ENCODE measurements at places on chromosomes 11 and 22.

DNA sequence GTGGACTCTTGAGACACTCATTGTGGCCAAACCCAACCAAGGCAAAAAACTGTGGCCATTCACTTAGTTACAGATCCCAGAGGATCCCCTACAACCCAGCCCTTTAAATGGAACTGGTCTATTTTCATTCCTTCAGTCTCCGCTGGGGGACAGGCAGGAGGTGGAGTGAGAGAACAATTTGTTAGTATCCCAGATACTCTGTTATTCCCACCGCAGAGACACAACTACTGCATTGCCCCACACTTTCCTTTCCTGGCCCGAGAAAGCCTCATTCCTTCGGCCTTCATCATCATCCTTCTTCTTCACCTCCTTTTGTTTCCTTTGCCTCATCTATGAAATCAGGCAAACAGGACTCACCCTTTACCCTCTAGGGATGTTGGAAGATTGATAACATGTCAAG is 191.1 kb downstream of the NTM start:
- no peak for DNase-seq

GRCh38 chr22:27099946-27100722 is 442.7 kb downstream of the MIAT start:
- DNase-seq = no peak

GRCh38 chr11:73218106-73218829 is at the start of gene P2RY2:
P2RY2 (plus strand) TSS chr11:73218281; CDS start chr11:73234160, 15,879 bp downstream.
- peak; percentile 29 for DNase-seq

DNA sequence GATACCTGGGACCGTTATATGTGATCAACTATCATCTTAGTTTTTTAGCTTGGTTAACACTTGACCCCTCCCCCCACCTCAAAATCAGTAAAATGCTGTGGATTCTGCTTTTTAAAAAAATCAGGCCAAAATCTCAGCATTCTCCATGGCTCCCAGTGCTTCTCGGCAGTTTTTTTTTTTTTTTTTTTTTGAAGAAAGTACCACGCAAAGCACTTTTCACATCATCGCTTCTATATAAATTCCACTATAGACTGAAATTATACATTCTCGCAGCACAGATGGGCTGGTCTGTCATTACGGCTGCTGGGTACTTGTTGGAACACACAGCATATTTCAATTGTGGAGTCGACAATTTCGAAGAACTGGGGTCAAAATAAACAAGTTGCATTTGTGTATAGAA is 67.7 kb upstream of the PPARA start:
- DNase-seq = no peak

- DNase-seq = no peak
Observed at GRCh38 chr11:132284048-132284447, 913.6 kb downstream of the NTM start.

GRCh38 chr11:60482361-60482760 is 10.2 kb upstream of the MS4A12 start:
- DNase-seq = no peak

DNA sequence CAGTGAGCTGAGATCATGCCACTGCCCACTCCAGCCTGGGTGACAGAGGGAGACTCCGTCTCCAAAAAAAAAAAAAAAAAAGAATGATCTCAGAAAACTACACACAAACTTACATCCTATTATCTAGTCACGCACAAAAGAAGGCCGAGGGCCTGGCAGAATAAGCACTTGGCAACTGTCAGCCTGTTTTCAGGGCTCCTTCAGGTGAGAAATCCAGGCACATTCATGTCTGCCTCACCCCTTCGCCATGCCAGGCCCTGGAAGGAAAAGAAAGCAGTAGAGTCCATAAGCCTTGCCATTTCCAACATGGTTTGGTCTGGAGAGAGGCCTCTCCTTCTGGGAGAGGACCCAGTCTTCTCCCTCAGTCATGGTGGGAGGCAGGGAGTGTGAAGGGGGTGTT is 30.9 kb downstream of the C11orf58 start:
- no peak for DNase-seq

DNA sequence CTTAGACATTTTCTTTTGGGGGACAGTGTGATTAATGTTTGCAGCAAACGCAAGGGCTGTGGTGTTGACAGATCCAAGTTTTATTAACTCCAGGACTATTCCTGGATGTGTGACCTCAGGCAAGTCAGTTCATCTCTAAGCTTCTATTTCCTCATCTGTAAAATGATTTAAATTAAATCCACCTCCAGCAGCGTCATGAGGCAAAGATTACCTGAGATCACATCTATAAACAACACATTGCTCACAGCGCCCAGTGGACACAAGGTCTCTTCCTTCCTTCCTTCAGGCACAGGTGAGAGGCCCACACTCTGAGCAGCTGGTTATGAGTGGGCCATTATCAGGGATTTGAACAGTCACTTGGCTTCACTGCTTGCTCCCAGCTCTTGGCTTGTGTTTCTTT is 111.2 kb upstream of the RASSF10 start:
- DNase-seq = no peak

DNA sequence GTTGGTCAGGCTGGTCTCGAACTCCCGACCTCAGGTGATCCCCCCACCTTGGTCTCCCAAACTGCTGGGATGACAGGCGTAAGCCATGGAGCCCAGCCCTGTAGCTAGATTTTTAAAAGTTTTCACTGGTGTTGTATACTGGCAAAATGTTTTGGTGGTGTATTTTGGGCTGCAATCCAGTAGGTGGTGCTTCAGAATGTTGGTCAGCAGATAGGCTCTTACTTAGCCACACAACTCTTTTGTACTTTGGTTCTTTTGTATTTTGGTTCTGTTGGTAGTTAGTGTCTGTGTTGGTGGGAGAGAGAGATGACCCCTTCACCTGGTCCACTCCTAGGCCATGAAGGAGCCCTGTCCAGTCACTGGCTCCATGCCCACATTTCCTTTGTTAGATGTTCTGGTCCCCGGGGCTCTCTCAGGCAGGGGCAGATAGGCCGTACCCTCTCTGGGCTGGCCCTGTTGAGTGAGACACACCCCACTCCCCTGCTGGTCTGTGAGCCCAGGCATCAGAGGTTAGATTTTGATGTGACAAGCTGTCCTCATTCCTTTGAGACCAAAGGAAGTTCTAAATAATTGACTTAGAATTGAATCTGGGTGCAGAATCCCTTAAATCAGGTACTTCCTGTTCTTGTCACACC is 123.8 kb downstream of the DDX10 start:
- DNase-seq = no peak

DNA sequence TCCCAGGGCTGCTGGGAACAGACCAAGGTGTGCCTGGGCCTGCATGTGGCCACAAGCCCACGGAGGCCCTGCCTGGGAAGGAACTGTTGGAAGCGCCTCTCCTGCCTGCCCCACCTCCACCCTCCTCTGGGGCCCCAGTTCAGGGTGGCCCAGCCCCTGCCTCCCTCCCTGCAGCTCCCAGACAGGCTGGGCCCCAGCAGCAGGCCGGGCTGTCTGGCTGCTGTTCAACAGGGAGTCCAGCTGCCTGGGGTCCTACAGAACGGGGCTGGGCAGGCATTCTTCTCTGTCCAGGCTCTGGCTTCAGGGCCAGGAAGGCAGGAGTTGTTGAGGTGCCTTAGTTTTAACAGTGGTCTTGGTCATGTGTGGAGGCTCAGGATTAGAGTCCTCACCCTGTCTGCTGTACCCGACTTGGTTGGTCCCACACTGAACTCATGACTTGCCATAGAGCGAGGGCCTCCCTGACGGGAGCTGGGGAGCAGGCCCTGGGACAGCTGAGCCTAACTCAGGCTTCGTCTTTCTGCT is 11.8 kb downstream of the PRDM11 start:
- no peak for DNase-seq

GRCh38 chr11:27933992-27934829 is 173.7 kb downstream of the KIF18A start:
- no peak for DNase-seq

- peak; percentile 83 for DNase-seq
Observed at GRCh38 chr11:66328302-66329144, 7.7 kb downstream of the RIN1 start.

DNA sequence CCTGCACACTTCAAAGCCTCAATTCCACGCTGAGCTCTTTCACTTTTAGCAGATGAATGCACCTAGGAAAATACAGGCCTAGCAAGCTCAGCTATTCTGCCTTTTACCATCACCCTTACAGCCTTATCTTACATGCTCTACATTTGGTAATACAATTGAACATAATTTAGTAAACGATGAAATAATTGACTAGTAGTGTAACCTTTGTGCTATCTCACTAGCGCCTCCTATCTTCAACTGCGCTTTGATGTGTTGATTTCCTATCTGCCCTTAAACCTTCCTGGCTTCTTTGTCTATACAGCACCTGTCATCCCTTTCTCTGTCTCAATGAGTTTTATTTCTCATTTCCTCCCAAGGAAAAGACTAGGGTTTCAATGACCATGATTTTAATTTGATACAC is 149.7 kb downstream of the LRRC4C start:
- no peak for DNase-seq

- DNase-seq = no peak
Observed at GRCh38 chr11:86940122-86940777, 14.9 kb downstream of the FZD4 start.

DNA sequence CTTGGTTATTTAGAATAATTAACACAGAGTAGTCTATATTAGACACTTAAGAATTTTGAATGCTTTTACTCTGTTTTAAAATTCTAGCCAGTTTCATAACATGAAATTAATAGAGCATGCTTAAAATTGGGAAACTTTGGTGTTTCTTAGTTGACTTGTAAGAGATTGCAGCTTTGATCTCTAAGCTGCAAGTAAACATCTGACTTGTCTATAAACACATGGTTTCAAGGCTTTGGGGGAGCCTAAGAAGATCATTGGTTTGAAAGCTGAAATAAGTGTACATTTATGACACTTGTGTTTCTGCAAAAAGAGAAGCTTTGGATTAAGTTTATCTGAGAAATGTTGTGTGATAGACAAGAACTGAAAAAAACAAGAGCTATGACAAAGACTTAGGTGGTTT is 37.8 kb downstream of the YAP1 start:
- no peak for DNase-seq

GRCh38 chr22:31046539-31047226 is 34.4 kb upstream of the SMTN start:
- DNase-seq = no peak

DNA sequence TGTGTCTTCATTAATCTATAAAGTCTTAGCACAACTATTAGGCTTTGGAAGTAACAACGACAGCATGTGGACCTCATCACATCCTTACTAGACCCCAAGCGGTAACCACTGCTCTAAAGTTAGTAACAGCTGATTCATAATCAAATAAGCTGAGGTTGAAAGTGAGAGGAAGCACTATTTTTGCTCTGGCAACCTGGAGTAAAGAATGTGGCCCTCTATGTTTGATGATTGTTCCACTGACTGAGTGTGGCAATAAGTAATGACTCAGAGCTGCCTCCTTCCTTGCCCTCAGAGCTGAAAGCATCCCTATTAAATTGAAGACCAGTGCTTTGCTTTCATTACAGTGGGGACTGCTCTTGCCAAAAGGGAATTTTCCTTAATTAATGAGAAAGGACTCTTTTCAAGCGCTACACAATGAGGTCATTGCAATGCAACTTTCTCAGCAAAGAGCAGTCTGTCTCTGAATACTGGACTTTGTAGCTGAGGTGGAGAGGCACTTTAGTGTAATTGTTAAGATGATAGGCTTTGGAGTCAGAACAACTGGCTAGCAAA is 906.1 kb upstream of the RAG2 start:
- DNase-seq = no peak

- DNase-seq = no peak
Observed at GRCh38 chr22:26941896-26942636, 284.7 kb downstream of the MIAT start.

- DNase-seq = peak; percentile 26
Observed at GRCh38 chr11:73359930-73360742, 16.1 kb upstream of the RELT start.

DNA sequence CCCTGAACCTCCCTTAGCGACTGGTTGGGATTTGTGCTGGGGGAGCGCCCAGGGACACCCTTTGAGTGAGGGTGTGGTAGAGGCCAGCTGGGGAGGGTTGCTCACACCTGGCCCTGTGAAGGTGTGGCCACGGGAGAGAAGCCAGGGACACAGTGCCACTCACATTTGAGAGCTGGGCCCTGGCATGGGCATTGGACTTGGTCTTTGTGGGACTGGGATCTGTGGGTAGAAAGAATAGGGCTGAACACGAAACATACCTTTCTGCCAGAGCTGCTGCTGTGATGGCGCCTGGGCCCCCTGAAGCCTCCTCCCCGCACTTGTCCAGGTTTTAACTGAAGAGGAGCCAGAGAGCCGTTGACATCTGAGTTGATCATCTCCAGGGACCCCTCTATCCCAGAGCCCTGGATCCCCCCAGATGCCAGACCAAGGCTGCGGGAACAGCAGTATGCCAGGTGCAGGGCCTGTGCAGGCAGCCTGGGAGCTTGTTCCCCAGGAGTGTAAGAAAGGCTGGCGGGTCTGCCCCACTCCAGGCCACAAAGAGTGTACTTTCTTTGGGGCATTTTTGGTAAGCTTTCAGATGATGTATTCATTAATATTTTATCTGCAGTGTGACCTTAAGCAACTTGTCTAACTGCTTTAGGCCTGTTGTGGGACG is 284.1 kb downstream of the TBC1D22A start:
- DNase-seq = no peak

- no peak for DNase-seq
Observed at GRCh38 chr11:344836-345578, 24.3 kb upstream of the B4GALNT4 start.

DNA sequence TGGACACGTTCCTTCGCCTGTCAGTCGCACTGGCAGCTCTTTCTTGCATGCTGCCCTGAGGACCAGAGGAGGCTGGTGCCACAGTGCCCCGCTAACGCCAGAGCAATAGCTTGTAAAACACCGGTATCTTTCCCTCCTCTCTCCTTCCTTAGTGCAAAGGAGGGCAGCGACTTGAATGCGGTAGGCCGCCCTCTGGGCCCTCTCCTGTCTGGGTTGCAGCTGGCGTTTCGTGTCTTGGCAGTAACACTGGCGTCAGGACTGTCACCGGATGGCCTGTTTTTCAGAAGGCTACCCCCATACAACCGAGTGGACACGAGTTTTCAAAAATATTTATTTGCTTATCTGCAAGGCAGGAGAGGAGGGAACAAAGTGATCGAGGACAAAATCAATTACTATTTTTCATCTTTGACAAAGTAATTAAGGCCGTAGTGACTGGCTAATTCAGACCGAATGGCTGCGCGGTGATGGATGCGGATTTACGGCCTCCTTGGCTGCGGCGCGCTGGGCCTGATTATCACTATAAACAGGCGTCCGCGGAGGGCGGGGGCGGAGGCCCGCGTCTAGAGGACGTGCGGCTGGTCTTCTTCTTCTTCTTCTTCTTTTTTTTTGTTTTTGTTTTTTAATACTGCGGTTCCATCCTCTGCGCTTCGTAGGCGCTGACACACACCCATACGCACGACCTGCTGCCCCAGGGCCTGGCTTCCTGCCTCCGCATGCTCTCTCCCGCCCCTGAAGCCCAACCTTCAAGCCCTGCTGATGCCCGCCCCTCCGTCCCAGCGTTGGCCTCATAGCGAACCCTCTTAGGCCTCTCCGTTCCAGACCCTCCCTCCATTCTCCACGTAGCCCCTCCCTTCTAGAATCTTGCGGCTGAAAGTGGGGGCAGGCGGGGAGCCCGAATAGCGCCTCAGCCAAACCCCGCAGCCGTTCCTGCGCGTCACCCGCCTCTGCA is 2.9 kb upstream of the SLC6A5 start:
- DNase-seq = no peak

GRCh38 chr11:62602141-62603071 is 741 bp upstream of the MTA2 start:
- no peak for DNase-seq
